ENCODE measurements at places on chromosomes 1 and 21.
A peak's percentile ranks its signal among the peaks of the same experiment; 100 is the strongest.

GRCh38 chr21:26171258-26172100, 909 bp upstream of the APP start:
- DNase-seq, result no peak

DNA sequence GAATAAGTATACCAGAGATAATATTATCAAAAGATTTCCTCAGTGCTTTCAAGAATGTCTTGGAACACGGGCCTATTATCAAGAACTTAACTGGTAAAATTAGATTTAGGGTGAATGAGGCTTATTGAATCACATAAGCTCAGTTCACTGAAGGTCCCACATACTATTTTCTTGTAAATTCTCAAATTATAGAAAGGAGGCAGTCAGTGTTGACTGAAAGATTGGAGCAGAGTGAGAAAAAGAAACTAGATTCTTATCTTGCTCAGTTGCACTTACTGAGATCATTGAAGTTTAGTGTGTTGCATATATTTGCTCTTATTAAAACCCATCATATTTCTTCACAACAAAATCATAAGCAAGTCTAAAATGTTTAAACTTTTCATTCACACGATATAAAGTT, 3.9 kb upstream of the RGS1 start:
- DNase-seq, result no peak

DNA sequence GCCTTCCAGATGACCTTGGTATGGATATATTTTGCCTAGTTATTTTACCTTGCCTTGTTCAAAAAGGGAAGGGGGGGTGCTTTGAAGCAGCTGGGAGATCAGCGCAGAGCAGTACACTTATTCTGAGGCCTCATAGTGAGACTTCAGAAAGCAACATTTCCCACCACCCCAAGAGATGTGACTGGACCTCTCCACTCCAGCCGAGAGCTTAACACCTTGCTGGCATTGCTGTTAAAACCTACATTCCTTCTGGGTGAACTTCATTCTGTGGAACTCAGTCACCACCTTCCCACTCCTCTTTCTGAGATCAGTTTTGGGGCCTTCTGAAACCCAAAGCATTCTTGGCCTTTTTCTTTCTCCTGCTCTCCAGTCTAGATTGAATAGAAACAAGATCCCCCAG, 148.7 kb downstream of the BARHL2 start:
- no peak for DNase-seq

- DNase-seq, result no peak
These were observed 79.6 kb downstream of the PROX1 start for GRCh38 chr1:214067397-214067796.

DNA sequence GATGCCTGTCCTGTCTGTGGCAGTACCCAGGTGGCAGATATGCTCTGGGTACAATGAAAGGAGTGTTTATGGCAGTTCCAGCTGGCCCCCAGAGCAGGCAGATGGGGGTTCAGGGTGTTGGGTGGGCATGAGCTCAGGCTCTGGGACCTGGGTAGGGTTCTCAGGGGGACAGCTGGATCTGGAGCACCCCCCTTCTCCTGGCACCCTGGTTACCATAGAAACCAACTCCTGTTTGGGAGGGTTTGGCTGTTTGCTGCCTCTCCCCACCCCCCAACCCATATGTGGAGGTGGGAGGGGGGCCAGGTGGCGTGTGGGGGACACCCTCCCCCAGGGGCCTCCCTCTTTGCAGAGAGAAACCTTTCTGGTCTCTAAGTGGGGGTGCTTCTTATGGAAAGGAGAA, 7.1 kb downstream of the FOXO6 start:
- DNase-seq, result peak; percentile 21

- no peak for DNase-seq
These were observed 41.3 kb upstream of the PTGFRN start for GRCh38 chr1:116868385-116868784.

GRCh38 chr1:18302788-18303413, 177.8 kb upstream of the KLHDC7A start:
- no peak for DNase-seq

DNA sequence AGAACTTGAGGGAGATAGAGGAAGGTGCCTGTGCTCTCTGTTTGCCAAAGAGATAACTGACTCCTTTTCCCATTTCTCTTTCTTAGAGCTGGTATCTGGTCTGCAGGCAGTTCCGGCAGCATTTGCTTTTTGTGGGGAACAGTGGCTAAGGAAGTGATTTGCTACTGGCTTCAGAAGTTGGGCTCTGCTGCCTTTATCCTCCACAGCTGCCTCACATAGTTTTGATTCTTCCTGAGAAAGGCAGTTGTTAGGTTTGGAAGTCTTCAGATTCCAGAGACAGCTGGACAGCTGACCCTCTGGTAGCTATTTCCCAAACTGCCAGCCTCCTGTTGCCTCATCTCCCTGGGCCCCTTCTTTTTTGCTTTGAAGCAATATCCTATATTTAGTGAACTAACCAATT, 62.6 kb upstream of the MACF1 start:
- peak; percentile 55 for DNase-seq

GRCh38 chr1:110700767-110701166, 26.0 kb upstream of the KCNA3 start:
- no peak for DNase-seq

- peak; percentile 86 for DNase-seq
These were observed at the start of gene CR1L for GRCh38 chr1:207644852-207645634. TSS of gene CR1L (plus strand) at chr1:207645133. CDS start at chr1:207645234, 101 bp downstream.

DNA sequence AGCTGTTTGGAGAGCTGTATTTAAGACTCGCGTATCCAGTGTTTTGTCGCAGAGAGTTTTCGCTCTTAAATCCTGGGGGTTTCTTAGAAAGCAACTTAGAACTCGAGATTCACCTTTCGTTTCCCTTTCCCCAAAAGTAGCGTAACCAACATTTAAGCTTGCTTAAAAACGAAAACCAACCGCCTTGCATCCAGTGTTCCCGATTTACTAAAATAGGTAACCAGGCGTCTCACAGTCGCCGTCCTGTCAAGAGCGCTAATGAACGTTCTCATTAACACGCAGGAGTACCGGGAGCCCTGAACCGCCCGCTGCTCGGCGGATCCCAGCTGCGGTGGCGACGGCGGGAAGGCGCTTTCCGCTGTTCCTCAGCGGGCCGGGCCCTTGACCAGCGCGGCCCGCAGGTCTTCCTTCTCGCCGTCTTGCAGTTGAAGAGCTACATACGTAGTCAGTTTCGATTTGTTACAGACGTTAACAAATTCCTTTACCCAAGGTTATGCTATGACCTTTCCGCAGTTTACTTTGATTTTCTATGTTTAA, 1.9 kb downstream of the OLIG1 start:
- DNase-seq, result no peak

GRCh38 chr1:167984886-167985489, 48.1 kb upstream of the MPC2 start:
- no peak for DNase-seq

GRCh38 chr1:32894681-32895080, 6.5 kb downstream of the TMEM54 start:
- no peak for DNase-seq

Measured in right hindlimb (tissue), 1 donor.